Activated CD4-positive, alpha-beta memory T cell treated with anti-CD3 and anti-CD28 coated beads, Interleukin-2, amount 10 ng/mL, durations not matched to agents 7 days and 5 days (primary cell): ENCODE measurements at places on chromosomes 6 and 20. TPM values are rescaled to one million over a fixed set of nuclear protein-coding genes. Genes with fewer than 3 reads are reported as not detected.

The VSTM2L gene
- not detected for total RNA-seq

The ABHD16B gene
- not detected for total RNA-seq

The HSPA1L gene
- 2.8 TPM for total RNA-seq

The BPIFA1 gene
- total RNA-seq: not detected

The PDE7B gene
- 0.95 TPM for total RNA-seq

The DUSP15 gene
- total RNA-seq: not detected

The GNAS-AS1 gene
- 0.65 TPM for total RNA-seq

The DIDO1 gene
- 66.2 TPM for total RNA-seq

DNA sequence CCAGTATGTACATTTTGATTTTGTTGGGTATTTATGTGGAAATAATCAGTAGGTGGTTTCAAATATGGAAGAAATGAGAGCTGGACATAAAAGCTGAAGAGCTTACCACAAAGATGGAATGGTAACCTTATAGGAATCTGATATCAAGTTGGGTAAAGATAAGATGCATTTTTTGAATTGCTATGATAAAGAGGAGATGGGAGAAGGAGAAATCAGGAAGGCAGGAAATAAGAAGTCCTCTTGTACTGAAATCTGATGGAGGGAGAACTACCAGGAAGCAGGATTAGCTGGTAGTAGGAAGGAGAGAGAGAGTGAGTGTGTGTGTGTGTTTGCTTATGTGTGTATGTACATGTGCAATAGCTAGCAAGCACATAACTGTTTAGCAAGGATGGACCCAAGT lies 468.4 kb downstream of the PHF3 start:
- no peak overlapping the region for H3K27ac ChIP-seq
- no peak overlapping the region for H3K4me3 ChIP-seq
- H3K36me3 ChIP-seq: no peaks in the 10 kb centered on the region

DNA sequence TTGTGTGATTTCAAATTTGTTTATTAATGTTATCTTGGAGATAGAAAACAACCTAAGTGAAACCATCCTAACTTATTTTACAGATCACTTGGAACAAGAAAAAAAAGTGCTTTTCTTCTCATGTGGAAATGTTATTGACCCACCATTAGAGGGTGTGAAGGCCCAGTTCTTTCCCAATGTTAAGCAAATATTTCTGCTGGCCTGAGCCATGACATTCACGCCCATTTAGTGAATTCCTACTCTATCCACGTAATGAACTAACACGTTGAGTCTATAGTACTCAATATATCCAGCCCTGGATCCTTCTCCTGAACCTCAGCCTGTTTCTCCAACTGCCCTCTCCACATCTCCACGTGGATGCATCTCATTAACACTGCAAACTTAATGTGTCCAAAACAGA lies 180.6 kb upstream of the ZFP64 start:
- H3K4me1 ChIP-seq: no peaks in the 10 kb centered on the region
- H3K27ac ChIP-seq: no peak overlapping the region
- no peaks in the 10 kb centered on the region for H3K36me3 ChIP-seq
- H3K27me3 ChIP-seq: no peaks in the 10 kb centered on the region

DNA sequence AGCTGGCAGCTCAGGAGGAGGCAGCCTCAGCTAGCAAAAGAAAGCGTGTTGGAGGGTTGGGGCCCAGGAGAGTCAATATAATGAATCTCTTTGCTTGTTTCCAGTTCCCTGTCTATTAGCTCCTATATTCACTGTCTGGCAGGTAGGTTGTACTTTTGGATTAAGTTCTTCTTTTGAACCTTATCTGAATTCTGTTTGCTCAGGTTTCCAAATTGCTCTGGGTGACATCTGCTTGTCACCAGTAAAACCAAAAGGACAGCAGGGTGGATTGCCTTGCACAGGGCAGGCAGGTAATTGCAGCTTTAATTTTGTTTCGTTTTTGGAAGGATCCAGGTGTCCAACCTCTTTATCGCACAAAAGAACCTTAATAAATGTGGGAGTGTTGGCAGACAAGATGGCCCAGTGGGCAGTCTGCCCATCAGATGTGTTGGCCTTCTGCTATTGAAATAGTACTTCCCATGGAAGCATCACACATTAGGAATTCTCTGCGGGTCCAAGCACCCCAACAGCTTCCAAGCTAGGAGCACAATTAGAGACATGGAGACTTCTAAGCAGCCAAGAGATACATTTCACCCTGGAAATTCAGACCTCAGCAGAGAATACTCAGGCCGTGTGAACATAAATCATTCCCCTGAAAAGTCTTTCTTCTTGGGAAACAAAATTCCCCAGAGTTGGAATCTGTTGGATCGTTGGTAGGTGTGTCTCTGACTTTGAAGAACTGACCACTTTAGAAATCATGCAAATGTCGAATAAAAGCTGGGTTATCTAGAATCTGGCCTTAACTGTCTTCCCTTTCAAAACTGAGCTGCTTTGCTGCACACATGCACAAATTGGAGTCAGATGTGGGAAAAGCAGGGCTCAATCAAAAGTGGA lies 286.9 kb upstream of the BMP2 start:
- no peak for DNase-seq
- H3K4me3 ChIP-seq: no peak overlapping the region
- no peaks in the 10 kb centered on the region for H3K36me3 ChIP-seq
- no peak overlapping the region for H3K27ac ChIP-seq

GRCh38 chr6:107523054-107523791 lies 33.3 kb downstream of the SOBP start:
- H3K36me3 ChIP-seq: no peaks in the 10 kb centered on the region
- no peaks in the 10 kb centered on the region for H3K4me1 ChIP-seq
- H3K27ac ChIP-seq: no peak overlapping the region
- H3K27me3 ChIP-seq: peaks cover 22% of the 10 kb centered on the region

- no peak overlapping the region for H3K27ac ChIP-seq
- DNase-seq: no peak
- no peaks in the 10 kb centered on the region for H3K4me1 ChIP-seq
Observed at GRCh38 chr6:149948011-149948410, 6.2 kb downstream of the ULBP2 start.

GRCh38 chr6:149247385-149247763 lies 70.1 kb upstream of the TAB2 start:
- peaks cover 41% of the 10 kb centered on the region for H3K36me3 ChIP-seq
- no peak overlapping the region for H3K4me3 ChIP-seq

DNA sequence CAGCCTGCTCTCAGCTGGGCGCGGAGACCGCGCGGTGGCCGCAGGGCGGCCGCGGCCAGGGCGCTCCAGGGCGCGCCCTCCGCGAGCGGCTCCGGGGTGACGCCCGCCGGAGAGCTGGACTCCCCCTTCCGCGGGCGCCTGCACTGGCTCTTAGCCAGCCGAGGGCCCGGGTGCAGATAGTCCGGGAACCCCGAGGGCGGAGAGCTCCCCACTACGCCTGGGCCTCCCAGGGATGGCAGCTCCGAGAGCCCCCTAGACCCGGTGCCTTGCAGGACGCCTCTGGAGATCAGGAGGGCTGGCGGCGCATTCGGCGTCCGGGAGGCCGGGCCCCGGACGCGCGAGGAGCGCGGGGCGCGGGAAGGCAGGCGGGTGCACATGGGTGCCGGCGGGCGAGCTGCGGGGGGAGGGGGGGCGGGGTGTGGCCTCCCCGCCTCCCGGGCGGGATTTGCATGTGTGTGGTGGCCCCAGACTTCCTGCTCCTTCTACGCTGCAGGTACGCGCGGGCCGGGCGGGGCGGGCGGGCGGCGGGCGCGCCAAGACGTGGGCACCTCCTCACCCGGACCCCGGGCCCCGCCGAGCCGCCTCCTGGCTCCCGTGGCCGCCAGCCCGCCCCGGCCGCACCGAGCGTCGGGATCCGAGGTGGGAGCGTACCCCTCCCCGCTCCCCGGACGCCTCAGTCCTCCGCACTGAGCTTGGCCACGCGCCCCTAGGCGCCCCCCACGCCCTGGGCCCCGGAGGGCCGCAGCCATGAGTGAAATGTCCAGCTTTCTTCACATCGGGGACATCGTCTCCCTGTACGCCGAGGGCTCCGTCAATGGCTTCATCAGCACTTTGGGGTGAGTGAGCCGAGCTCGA lies at the start of gene ITPR3:
ITPR3 (plus strand) TSS at position 467 of the 855 bp plus-strand sequence; CDS start at position 748, 281 bp downstream.
- H3K36me3 ChIP-seq: peaks cover 20% of the 10 kb centered on the region
- H3K27me3 ChIP-seq: no peaks in the 10 kb centered on the region
- H3K4me1 ChIP-seq: peaks cover 58% of the 10 kb centered on the region
- peak within 1 kb of the TSS; percentile 93 for H3K27ac ChIP-seq
- DNase-seq: peak; percentile 84

DNA sequence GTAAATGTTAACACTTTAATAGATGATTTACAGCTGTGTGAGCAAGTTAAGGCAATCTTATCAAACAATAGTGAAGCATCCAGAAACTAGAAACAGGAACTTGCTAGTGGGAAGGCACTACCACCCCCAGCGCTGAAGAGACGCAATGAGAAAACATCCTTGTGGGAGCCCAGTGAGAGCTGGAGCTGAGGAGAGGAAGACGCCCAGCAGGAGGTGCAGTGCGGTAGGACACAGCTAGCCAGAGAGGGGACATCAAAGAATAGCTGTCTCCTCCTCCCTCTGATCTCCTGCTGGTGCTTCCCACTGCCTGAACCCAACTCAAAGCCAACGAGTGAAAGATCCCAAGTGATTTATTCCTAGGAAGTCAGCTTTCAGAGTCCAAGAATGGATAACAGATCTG lies 140.3 kb downstream of the COL12A1 start:
- H3K4me1 ChIP-seq: no peaks in the 10 kb centered on the region
- no peak for DNase-seq
- no peaks in the 10 kb centered on the region for H3K36me3 ChIP-seq
- no peaks in the 10 kb centered on the region for H3K27me3 ChIP-seq
- H3K4me3 ChIP-seq: no peak overlapping the region
- no peak overlapping the region for H3K27ac ChIP-seq

DNA sequence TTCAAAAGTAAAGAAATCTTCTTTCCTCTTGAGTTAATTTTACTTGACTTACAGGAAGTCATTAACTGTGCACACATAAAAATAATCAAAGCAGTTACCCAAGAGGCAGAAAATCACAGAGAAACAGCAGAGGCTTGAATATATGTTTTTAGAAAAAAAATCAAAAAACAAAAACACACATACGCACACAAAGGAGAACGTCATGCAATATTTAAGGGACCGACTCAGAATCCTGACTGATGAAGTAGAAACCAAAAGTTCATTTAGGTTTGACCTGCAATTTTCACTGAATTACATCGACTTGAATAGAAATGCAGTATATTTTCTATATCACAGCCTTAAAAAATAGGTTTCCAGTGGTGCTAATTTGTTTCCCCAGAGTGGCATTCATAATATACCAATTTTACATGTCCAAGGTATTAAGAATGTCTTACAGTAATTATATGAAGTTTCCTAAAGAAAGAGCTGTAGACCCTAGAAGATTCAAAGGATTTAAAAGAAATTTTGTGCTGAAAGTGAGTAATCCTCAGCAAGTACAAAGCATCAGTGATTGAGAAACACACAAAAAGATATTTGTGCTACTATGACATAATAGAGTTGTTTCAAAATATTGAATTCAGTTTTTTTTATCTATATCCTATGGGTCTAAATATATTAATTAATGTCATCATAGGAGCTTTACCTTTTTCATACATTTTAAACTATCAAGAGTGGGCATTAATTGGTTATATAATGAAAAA lies 358.5 kb upstream of the RUNX2 start:
- H3K4me3 ChIP-seq: no peak overlapping the region
- peaks cover 18% of the 10 kb centered on the region for H3K36me3 ChIP-seq
- H3K27ac ChIP-seq: no peak overlapping the region
- peaks cover 2% of the 10 kb centered on the region for H3K4me1 ChIP-seq
- DNase-seq: no peak

GRCh38 chr6:13741365-13741764 lies 29.7 kb upstream of the RANBP9 start:
- peaks cover 2% of the 10 kb centered on the region for H3K27me3 ChIP-seq
- no peak for DNase-seq
- H3K4me3 ChIP-seq: no peak overlapping the region
- H3K36me3 ChIP-seq: peaks cover 7% of the 10 kb centered on the region

DNA sequence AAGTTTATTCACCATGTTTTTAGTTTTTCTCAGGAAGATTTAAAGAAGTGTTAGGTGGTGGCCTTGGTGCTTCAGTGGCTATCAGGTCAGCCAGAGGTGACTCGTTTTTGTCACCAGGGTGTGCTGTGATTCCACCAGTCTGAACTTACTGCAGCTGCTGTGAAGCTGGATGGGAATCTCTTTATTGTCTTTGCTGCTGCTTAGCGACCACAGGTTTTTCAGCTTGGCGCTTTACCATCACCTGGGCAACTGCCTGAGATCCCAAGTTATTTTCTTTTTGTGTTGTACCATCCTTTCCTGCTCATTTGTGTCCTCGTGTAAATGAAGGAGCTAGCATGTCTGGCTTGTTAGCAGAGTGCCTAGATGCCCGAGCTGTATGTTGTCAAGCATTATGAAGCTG lies 146.9 kb downstream of the MACROD2 start:
- no peaks in the 10 kb centered on the region for H3K4me1 ChIP-seq
- H3K4me3 ChIP-seq: no peak overlapping the region
- H3K36me3 ChIP-seq: no peaks in the 10 kb centered on the region
- H3K27me3 ChIP-seq: no peaks in the 10 kb centered on the region
- no peak for DNase-seq
